ENCODE measurements at places on chromosomes 13 and 19. TPM values are rescaled to one million over a fixed set of nuclear protein-coding genes. Genes with fewer than 3 reads are reported as not detected.

GRCh38 chr13:99370481-99371275 is 63.5 kb upstream of the GPR183 start:
- no peak for DNase-seq

Gene GJB6
- total RNA-seq = 1.3 TPM

Gene NEK3
- 6.2 TPM for total RNA-seq

Gene MTUS2
- not detected for total RNA-seq

Gene MAMSTR
- 1.4 TPM for total RNA-seq

DNA sequence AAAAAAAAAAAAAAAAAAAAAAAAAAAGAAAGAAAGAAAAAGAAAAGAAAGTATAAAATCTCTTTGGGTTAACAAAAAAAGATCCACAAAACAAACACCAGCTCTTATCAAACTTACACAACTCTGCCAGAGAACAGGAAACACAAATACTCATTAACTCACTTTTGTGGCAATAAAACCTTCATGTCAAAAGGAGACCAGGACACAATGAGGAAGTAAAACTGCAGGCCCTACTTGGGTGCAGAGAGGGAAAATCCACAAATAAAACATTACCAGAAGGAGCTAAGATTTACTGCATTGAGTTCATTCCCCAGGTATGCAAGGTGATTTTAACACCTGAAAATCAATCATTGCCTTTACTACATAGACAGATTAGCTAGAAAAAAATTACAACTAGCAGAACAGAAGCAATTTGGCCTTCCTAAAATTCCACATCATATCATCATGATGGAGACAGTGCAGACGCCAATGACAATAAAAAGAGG is 9.6 kb upstream of the CEACAM5 start:
- DNase-seq = no peak

- no peak for DNase-seq
Observed at GRCh38 chr13:23159760-23160637, 20.8 kb upstream of the SGCG start.

Gene TMEM38A
- total RNA-seq = 2.5 TPM

- DNase-seq = no peak
Observed at GRCh38 chr13:110119935-110120905, 186.7 kb downstream of the COL4A1 start.

DNA sequence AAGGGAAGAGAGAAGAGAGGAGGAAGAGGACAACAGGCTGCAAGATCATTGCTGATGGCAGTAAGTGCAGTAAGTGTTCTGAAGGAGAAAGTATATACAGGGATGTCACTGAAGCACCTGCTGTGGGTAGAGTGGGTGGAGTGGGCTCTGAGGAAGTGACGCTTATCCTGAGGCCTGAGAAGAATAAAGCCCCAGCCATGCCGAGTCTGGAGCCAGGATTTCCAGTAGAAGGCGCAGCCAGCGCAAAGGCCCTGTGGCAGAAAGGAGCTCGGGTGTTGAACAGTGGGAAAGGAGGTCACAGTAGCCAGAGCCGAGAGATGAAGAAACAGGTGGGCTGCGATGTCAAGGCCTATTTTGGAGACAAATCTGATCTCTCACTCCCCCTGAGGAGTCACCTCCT is 31.8 kb upstream of the ADGRE5 start:
- no peak for DNase-seq

DNA sequence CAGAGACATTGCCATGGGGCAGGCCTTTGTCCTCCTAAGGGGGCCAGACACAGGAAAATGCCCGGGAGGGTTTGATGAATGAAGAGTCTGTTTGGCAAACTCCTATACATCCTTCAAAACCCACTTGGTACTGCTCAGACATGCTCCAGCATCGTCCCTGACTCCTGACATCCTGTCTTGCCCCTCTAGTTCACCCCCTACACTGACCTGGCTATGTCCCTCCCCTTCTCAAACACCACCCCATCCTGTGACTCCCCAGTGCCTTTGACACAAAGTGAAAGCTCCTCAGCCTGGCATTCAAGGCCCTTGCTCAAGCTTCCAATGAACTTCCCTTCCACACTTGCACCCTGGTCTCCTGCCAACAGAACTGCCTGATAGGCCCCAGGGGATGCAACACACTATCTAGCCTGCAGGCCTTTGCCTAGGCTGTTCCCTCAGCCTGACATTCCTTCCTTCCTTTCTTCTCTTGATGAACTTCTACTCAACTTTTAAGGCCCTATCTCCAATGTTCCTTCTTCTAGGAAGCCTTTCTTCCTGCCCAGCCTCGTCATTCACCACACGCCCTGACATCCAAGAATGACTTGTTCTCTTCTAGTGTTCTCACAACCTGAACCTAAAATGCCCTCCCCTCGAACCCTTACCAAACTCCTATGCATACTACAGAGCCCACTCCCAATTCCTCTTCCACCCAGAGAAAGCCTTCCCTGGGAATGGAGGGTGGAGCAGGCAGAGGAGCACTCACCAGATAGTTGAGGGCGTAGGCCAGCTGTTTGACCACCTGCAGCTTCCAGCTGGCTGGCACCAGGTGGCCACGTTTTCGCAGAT is 12.4 kb downstream of the JAK3 start:
- no peak for DNase-seq

DNA sequence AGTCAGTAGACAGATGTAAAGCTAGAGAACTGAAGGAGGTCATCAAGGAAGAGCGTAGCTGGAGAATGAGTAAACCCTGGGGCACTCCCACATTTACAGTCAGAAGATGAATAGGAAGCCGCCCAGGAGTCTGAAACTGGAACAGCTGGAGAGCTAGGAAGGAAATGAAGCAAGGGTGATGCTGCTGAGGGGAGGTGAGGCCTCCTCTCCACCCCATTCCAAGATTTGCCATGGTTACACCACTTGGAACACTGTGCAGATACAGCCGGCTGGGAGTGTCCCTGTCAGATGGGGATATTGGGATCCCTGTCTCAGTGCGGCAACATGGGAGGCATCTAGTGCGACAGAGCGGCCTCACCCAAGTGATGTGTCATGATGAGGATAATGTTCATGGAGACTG is 51.8 kb upstream of the GPI start:
- no peak for DNase-seq

Gene PALM3
- total RNA-seq = not detected

All from activated naive CD4-positive, alpha-beta T cell treated with anti-CD3 and anti-CD28 coated beads, Interleukin-2, amount 50 U/mL, for 72 hours (primary cell).